ENCODE measurements at places on chromosomes 5 and 9.

- no peak for DNase-seq
Observed at GRCh38 chr5:157029457-157029856, 29.5 kb downstream of the HAVCR1 start.

- DNase-seq: no peak
Observed at GRCh38 chr5:94830520-94830919, 212.1 kb downstream of the SLF1 start.

DNA sequence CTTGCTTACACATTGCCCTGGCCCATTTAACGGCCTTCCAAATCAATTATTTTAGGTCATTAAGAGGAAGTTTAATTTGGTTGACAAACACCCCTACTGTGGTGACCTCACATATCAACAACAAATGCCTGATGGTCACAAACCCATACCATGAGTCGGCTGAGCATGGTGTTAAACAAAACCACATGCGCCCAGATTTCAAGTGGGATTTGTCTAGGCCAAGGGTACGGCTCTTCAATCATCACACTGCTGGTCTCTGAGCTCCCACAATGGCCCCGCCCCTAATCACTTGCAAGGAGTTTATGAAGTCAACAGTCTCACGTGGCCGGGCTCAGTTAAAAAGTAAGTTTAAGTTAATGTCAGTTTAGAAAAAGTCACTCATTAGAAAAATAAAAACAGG, 243.8 kb downstream of the CRB2 start:
- DNase-seq: no peak

- DNase-seq: no peak
Observed at GRCh38 chr9:93302586-93303257, 118.8 kb downstream of the WNK2 start.

- no peak for DNase-seq
Observed at GRCh38 chr9:68841276-68842052, 136.4 kb downstream of the PIP5K1B start.

DNA sequence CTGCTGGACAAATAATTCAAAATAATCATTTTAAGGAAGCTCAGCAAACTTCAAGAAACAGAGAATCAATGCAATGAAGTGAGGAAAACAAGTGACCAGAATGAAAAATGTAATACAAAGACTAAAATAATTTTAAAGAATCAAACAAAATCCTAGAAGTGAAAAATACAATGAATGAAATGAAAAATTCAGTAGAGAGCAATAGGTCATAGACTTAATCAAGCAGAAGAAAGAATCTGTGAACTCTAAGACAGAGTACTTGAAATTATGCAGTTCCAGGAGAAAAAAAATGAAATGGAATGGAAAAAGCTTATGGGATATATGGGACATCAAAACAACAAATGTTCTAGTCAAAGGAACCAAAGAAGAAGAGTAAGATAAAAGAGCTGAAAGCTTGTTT, 11.8 kb upstream of the ZDHHC21 start:
- no peak for DNase-seq

GRCh38 chr9:114518599-114519022, 13.3 kb upstream of the WHRN start:
- DNase-seq: no peak

All from SK-N-MC (cell line).